Bladder microvascular endothelial cell (primary cell): ENCODE measurements at places on chromosomes 1 and 21. TPM values are rescaled to one million over a fixed set of nuclear protein-coding genes. Genes with fewer than 3 reads are reported as not detected.

The MCOLN3 gene
- not detected in 2 replicates for total RNA-seq

The WDR64 gene
- not detected in 2 replicates for total RNA-seq

The NBPF4 gene
- total RNA-seq = not detected in 2 replicates

The TRIM46 gene
- 1.6 and 4.5 TPM in 2 replicates for total RNA-seq

The TDRD5 gene
- total RNA-seq = not detected in 2 replicates
